ENCODE measurements at places on chromosomes 5 and 9. TPM values are rescaled to one million over a fixed set of nuclear protein-coding genes. Genes with fewer than 3 reads are reported as not detected.

- no peak for DNase-seq
Observed at GRCh38 chr9:116928884-116929283, 241.8 kb downstream of the TRIM32 start.

GRCh38 chr9:91939978-91940377, 10.1 kb downstream of the ROR2 start:
- DNase-seq, result no peak

The ADGRV1 gene
- 0.80 TPM for total RNA-seq

The FAT2 gene
- 0.40 TPM for total RNA-seq

DNA sequence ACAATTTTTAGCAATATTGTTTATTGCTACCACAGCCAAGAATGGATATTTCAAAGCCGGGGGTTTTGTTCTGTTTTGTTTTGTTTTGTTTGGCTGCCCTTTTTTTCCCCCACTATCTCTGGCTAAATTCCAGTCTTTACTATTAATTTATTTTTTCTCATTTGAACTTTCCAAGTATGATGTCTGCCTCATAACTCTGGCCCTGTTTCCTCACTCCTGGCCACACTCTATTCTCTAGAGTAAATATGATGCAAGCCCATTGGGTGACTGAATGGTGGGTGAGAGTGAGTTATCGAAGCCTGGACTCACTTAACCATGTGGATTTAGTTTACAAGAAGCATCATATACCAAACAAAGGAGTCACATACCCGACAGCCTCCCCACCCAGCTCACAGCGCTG, 41.9 kb downstream of the WDR36 start:
- peak; percentile 88 for DNase-seq

- DNase-seq, result no peak
Observed at GRCh38 chr5:133163839-133164238, 112.0 kb downstream of the HSPA4 start.

The NKD2 gene
- 2.3 TPM for total RNA-seq

GRCh38 chr5:14146725-14147124, 3.6 kb downstream of the TRIO start:
- DNase-seq, result no peak

DNA sequence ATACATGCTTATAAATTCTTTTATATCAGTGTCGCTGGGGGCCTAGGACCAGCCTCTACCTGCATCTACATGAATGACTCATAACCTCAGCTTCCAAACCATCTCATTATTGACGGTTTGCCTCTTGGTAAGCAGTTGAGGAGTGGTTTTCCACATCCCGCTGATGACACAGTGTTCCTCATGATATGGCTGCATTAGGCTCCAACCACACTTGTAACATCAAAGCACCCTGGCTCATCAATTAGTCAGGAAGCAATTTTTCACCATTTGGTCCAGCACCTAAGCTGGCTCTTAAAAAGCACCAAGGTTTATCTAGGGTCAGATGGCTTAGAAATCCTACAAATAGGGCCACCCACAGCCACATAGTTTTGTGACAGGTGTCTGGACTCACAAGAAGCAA, 402.4 kb downstream of the ARHGEF28 start:
- no peak for DNase-seq

DNA sequence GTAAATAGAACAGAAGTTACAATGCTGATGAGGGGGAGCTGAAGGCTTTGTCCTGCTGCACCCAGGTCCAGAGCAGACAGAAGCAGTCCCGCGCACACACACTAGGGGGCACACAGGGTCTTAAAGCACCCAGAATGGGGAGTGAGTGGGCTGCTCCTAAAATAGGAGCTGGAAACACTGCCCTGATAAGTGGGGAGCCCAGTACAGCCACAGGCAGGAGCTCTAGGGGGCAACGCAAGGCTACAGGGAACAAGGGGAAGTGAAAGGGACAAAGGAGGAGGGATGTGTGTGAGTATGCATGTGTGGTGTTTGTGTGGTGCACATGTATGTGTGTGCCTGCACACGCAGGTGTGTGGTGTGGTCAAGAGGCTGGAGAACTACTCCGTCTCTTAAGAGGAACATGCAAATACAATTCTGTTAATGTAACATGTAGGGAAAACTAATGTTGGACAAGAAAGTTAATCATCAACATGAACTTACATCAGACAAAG, 191.5 kb downstream of the ROR2 start:
- no peak for DNase-seq

DNA sequence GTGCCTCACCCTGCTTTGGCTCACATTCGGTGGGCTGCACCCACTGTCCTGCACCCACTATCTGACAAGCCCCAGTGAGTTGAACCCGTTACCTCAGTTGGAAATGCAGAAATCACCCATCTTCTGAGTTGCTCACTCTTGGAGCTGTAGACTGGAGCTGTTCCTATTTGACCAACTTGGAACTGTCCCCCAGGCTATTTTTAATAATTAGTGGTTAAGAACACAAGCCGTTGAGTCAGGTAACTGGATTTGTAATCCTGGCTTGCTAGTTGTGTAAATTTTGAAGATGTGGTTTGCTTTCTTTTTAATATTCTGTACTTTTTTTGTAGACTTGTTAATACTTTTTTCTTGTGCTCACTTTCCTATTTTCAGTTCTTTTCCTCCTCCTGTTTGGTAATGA, 81.2 kb downstream of the CNTLN start:
- no peak for DNase-seq

- peak; percentile 94 for DNase-seq
Observed at GRCh38 chr5:34656001-34656699, at the start of gene RAI14. Gene RAI14 (plus strand): TSS chr5:34656328. CDS start chr5:34686920, 30,592 bp downstream.

The GEMIN5 gene
- 17.0 TPM for total RNA-seq

- DNase-seq, result peak; percentile 97
Observed at GRCh38 chr9:121326130-121326838, 43.8 kb downstream of the STOM start.

DNA sequence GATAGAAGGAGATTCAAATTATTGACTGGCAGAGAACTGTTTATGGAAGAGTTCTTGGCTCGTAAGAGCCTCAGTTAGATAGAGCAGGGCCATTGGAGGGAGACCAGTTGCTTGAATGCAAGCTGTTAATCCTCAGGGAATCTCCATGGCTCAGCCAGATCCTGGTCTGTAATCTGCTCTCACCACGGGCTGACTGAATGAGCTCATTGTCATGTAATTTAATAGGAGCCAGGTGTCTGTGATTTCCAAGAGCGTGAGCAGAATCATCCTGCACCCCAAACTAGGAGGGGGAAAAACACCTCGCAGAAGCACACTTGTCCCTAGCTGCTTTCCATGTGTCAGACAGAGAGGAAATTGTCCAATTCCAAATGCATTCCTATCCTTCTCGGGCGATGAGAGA, 19.1 kb upstream of the KCNMB1 start:
- DNase-seq, result peak; percentile 85

DNA sequence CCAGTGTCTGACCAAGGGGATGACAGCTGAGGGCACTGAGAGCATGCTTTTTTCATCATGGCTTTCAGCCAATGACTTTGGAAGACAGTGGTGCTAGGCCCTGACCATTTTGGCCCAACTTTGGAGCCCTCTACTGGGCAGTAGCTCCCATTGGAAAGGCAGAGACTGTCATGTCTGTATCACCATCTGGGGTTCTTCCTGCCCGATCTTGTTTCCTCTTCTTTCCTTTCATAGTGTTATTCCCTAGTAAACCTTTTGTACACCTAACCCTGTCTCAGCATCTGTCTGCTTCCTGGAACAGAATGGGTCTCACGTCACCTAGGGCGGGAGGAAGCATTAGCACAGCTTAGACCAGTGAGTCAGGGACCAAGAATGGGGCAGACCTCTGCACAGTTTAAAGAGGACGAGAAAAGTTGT, 97.4 kb upstream of the MAST4 start:
- peak; percentile 26 for DNase-seq

GRCh38 chr5:54785729-54786591, 199.4 kb downstream of the ESM1 start:
- DNase-seq, result peak; percentile 80

GRCh38 chr9:93600504-93600903, 24.1 kb downstream of the PHF2 start:
- DNase-seq, result no peak

DNA sequence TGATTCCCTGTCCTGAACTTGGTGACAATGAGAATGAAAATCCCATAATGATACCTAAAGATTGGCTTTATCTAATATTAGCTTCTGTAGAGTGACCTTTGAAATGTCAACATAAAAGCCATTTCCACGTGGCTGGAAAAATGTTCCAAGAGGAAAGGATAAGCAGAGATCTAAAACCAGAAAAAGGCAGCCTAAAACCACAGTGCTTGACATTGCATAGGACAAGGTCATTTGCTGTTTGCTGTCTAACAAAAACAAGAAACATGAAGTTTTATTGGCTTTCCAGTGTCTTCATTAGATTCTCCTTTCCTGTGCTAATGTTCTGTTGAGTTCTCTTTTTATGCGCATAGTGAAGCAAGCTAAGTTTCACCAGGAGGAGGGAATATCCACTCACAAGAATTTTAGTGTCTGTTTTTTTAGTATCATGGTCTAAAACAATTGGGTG, 44.6 kb downstream of the CPEB4 start:
- no peak for DNase-seq

GRCh38 chr5:58902765-58903164, 319.9 kb downstream of the RAB3C start:
- DNase-seq, result no peak

DNA sequence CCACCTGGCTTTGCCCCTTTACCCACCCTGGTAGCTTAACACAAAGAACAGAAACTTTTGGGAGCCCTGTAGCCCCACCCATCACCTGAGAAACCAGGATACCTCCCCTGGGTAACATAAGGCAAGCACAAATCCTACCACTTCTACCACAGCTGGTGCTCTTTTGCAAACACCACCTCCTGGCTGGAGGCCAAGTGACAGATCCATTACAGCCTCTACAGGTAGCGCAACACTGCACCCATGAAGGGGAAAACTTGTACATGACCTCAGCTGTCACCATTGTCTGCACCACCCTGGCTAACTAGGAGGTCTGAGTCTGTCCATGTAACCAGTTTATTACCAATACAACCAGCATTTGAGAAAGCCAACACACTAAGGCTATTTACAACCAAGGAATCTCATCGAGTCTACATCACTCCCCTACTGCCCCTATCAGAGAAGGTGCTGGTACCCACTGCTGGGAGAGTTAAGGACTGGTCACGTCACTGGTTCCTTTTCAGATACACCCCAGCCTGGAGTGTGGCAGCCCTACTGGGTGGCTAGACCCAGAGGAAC, 128.6 kb downstream of the PJA2 start:
- no peak for DNase-seq

- DNase-seq, result no peak
Observed at GRCh38 chr9:89532478-89532877, 34.6 kb upstream of the SEMA4D start.

- peak; percentile 43 for DNase-seq
Observed at GRCh38 chr5:77232574-77233358, 22.3 kb downstream of the PDE8B start.

The PLCXD3 gene
- total RNA-seq, result 0.09 TPM

DNA sequence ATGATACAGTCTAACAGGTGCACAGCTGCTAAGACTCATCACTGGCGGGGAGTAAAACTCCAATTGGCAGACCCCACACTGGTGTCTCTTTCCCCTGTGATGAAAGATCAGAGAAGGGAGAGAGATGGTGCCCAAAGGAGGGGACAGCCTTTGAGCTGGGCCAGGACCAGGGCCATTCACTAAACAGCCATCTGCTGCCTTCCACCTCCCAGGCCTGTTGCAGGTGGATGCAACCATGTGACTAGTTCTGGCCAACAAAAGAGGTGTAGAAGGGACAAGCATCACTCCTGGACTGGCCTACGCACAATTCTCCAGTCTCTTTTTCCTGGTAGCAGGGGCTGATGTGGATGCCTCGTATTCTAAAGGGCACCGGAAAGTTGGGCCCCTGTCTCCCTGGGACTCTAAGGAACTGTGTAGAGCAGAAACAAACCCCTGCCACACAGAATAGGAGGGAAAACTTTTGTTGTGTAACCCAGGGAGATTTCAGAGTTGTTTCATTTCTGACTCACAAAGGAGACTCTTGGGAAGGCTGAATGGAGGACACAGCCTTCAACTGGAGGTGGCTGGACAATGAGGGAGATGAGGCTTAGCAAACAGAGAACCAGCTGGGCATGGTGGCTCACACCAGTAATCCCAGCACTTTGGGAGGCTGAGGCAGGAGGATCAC, 26.9 kb downstream of the TNIP1 start:
- no peak for DNase-seq

DNA sequence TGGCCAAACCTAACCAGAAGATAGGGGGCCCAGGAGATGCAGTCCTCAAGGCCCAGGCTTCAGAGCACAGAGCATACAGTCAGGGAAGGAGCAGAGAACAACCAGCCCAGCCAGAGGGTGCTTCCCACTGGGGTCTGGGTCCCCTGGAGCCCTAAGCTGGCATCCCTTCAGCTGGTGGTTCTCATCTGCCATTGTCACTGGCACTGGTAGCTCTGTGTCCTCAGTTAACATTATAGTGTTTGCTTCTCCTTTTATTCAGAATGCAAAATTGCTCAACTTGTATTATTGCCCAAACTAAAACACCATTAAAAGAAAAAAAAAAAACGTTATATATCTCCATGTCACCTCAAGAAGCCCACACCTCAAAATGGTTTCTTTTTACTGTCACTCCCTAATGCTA, 219.2 kb downstream of the ENC1 start:
- no peak for DNase-seq
